ENCODE measurements at places on chromosomes 12 and 14.

- DNase-seq = no peak
These were observed 476.8 kb downstream of the TRHDE start for GRCh38 chr12:72748971-72749370.

DNA sequence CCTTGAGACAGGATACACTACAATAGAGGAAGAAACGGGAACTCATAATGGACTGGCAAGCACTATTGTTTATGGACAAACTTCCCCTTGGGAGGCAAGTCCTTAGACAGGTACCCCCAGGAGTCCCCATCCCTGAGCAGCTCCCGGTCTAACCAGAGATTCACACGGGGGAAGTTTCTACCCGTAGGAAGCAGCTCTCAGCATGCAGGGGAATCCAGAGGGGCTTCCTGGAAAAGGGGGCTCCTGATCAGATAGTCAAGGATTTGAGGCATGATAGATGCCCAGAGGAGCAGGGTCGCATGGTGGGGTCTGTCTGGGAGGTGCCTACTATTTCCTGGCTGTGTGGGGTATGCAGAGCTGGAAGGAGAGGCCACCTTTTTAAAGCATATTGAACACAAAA lies 282.4 kb upstream of the RTL1 start:
- DNase-seq = no peak

- DNase-seq = no peak
These were observed 129.8 kb upstream of the FKBP4 start for GRCh38 chr12:2664721-2665577.

DNA sequence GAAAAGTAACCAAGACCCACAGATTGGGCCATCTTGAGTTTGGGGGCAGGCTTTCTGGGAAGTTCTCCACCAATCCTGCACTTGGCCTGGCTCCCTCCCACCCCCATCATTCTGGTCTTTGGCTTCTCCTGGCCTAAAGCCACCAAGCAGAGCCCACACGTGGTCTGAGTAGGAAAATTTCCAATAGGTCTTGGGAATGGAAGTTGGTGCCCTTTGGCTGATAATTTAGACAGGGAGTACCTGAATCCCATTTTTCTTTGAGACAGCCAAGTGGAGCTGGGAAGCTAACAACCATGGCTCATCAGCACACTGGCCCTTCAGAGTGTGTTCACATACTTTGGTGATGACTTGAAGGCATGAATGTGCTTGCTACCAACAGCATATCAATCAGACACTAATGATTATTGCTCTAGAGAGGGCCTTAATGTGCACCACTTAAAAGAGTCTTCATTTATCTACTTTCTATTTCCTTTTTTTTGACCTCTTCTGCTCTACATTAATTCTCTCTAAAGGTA lies 156.0 kb downstream of the EGLN3 start:
- DNase-seq = no peak

DNA sequence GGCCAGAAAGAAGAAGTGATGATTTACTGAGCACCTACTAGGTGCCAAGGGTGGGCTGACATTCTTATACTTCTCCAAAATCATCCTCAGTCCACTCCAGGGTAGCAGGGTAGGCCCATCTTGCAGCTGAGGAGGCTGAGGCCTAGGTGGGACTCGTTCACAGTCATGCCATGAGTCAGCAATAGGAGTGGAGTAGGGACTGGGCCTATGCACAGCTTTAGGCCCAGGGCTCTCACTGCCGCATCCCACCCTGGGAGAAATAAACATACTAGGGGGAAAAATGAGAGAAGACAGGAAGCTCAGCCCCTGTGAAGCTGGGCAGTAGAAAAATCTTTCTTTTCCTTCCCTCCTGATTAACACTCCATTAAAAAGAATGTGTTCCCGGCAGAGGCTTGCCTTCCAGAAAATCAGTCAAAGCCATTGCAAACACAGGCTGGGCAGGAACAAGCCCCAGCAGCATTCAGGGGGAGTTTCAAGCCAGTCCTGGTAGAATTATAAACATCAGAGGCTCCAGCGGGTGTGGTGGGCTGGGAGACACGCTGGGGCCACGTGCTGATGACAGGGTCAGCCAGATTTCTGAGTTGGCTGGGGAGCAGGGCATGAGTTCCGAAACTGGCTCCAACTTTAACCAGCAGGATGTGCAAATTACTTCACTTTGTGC lies 1.8 kb downstream of the HSPB8 start:
- DNase-seq = no peak

DNA sequence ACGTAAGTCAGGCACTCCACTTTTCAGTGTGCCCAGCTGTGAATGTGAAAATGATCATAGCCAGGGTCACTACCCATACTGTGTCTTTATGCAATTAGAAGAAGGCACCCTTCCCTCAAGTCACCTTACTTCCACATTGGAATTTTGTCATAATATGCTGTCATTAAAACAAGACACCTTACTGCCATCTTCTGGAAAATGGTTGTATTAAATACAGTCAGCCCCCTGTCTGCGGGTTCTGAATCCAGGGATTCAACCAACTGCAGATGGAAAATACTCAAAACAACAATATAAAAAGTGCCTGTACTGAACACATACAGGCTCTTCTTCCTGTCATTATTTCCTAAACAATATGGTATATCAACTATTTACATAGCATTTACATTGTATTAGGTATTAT lies 70.2 kb upstream of the TBX5 start:
- DNase-seq = no peak

DNA sequence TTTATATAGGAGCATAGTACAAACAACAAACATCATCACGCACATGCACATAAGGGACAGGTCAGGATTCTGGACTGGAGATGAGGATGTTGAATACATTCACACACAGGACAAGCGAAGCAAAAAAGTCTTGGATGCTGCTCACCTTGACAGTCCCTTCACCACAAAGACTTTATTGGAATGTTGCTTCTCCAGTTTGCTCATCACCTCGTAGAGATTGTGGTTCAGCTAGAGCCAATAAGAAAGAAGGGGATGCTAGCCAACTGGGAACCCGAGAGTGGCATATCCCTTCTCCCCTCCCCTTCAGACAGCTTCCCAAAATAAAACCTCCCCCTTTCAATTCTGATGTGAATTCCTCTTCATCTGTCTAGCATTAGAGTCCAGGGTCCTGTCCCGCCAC lies 25.4 kb upstream of the SMAGP start:
- DNase-seq = no peak

- DNase-seq = no peak
These were observed 45.9 kb downstream of the AEBP2 start for GRCh38 chr12:19485240-19485639.

GRCh38 chr14:105881021-105881930 lies 354.9 kb downstream of the TMEM121 start:
- no peak for DNase-seq

DNA sequence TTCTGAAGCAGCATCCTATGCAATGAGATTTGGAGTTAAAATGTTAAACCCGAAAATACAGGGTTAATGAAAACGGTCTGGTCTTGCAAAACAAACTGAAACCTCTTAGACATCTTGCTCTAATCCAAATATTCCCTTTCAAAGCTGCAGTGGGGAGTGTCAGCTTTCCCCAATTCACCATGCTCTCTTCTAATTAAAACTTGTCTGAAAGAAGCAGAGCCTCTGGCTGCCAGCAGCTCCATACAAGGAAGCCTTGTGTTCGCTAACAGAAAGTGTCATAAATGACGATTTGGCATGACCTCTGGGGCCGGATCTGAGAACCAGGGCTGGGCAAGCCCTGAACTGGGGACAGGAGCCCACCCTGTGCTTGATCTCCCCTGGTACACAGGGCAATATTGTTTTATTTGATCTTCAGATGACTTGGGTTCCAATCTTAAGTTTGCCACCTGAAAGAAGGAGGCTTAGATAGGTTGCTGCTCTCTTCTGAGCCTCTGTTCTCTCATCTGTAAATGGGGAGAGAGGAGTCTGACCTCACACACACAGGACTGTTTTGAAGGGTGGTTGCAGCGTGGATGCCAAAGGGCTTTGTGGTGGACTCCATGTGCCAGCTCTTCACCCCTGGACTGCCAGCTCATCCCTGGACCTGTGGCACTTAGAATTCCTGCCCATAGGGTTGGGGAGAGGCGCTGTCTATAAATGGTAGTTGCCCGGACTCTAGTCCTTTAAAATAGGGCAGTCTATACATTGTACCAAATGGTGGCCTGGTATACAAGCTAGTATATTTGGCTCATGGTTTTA lies 7.8 kb downstream of the KMT5A start:
- no peak for DNase-seq

- DNase-seq = no peak
These were observed 82.4 kb downstream of the ARF6 start for GRCh38 chr14:49975276-49975675.

DNA sequence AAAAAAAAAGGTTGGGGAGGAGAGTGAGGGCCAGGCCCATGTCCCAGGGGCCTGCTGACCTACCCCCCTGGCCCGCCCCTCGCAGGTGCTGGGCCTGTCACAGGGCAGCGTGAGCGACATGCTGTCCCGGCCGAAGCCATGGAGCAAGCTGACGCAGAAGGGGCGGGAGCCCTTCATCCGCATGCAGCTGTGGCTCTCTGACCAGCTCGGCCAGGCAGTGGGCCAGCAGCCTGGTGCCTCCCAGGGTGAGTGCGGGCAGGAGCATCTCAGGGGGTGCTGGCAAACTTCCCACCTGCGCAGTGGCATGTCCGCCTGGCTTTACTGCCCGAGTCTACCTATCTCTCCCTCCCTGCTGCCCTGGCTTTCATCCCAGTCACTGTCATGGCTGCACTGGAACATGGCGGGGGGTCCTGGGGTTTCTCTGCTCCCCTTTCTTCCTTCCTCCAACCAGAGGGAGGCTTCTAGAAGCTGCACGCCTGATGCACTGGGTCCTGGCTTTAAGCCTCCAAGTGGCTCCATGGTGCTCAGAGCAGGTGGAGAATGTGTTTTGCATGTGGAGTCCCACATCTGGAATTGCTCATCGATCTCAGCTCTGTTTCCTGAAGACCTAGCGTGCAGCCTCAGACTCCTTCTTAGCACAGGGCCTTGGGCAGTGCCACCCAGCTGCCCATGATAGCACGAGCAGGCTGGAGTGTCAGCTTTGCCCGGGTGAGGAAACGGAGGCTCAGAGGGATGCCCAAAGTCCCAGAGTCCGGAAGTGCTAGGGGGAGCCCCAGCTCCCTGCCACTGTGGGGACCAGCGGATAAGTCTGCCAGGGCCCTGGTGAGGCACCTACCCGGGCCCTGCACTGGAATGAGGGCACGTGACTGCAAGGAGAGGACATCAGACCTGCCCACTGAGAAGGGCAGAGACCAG lies 46.3 kb downstream of the PHETA1 start:
- no peak for DNase-seq

DNA sequence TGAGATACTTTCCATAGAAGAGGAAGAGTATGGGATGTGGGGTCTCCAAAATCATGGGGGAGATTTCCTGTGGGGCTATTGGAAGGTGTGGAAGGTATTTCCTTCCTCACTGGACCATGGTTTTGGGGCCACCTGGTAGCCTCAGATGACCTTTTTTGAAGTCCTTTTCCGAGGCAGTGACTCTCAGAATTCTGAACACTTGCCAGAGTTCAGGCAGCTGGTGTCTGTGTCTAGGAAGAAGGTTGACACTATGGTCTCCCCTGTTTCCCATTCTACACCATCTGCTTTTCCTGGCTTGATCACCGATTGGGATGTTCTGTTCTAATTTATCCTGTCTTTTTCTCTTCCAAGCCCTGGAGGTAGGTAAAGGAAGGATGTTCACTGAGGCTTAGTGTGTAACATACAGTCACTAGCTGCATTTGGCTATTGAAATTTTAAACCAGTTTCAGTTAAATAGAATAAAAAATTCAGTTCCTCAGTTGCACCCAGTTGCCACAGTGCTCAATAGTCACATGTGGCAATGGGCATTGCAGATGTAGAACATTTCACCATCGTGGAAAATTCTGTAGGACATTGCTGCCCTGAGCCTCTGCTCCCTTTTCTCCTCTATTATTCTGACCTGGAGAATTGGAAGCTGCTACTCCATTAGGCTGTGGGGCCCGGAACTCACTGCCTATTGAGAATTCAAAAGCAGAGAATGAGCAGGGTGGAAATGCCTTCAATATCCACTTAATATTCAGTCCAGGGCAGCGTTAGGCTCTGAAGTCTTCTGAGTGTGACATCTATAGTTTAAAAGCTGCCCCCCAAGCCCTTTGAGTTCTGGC lies 11.0 kb upstream of the PLEKHG3 start:
- no peak for DNase-seq

- DNase-seq = no peak
These were observed 10.8 kb downstream of the JDP2 start for GRCh38 chr14:75438486-75439080.

DNA sequence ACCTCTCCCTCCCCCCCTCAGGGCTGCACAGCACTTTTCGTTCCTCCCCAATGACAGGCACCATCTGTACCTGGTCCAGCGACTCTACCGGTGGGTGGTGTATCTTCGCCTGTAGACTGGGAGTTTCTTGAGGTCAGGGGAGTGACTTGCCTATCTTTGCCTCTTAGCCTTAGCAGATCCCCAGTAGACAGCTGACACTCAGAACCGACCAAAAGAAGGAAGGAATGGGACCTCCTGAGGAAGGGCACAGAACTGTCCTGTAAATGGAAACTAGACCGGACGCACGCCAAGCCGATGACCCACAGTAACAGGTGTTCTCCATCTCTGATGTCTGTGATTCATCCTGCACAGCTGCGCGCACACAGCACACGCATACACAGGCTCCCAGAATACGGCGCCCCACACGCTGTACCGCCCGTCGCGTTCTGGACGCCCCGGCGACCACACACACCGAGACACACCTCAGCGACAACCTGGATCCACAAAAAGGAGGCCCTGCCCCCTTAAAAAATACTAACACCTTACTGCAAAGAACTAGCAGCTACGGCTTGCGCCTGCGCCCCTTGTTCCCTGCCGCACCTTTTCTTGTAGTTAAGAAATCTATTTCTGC lies 673 bp upstream of the TTC9 start:
- DNase-seq = no peak

GRCh38 chr12:46160101-46160980 lies 108.5 kb downstream of the SLC38A1 start:
- DNase-seq = no peak

DNA sequence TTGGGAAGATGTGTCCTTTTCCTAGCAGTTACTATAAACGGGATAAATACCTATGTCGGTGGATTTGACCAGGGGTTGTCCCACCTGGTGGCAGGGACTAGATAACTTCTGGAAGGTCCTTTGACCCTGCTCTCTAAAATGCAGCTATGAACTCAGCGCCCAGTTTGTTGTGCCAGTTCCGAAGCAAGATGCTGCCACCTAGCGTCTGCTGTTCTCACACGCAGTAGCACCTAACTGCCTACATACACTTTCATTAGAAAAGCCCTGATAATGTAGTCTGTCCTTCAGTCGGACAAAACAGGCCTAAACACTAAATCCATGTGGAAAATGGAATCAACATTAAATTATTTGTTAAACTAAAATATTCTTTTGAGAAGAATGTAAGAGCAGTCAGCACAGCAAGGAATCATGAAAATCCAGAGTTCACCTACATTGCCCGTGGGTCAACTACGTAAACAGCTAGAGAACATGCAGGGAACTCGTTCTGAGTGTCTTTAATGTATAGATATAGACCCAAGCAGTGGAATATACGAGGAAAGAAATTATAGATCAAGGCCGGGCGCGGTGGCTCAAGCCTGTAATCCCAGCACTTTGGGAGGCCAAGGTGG lies 51.1 kb upstream of the CRACR2A start:
- DNase-seq = peak; percentile 34

Data from stimulated activated CD4-positive, alpha-beta T cell treated with anti-CD3 and anti-CD28 coated beads, TNF-alpha, amount 100 ng/mL, for 1 hour (primary cell).